ENCODE measurements at places on chromosomes 1 and 21. TPM values are rescaled to one million over a fixed set of nuclear protein-coding genes. Genes with fewer than 3 reads are reported as not detected.

The PTGER3 gene
- total RNA-seq: 1.9 TPM

The DIRAS3 gene
- total RNA-seq: 1.1 TPM

The IFI6 gene
- 211 TPM for total RNA-seq

The NBPF4 gene
- total RNA-seq: not detected

The UBIAD1 gene
- 10.5 TPM for total RNA-seq

The FCRL2 gene
- 1.3 TPM for total RNA-seq

The UTS2 gene
- not detected for total RNA-seq

The OR6K3 gene
- total RNA-seq: 2.2 TPM

- DNase-seq: no peak
Observed at GRCh38 chr1:93537924-93538323, 90.0 kb downstream of the FNBP1L start.

DNA sequence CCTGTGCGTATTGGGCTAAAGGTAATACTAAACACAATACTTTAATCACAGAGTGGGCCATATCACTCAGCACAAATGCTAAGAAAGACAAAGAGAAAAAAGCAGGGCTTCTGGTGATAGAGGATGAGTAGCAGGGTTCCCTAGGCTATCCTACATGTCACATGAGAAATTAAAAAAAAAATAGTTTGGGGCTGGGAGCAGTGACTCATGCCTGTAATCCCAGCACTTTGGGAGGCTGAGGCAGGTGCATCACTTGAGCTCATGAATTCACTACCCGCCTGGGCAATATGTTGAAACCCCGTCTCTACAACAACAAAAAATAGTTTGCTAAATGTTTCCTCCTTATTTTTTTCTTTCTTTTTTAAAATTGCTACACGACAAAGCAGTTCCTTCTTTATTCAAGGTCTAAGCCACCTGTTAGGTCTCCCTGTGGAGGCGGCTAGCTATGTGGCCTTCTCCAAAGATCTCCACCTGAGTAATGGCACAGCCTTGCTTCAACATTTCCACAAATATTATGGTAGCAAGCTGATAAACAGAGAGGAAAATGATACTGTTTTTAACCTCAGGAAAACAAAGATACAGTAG, 1.5 kb downstream of the ENSA start:
- DNase-seq: no peak

- DNase-seq: no peak
Observed at GRCh38 chr1:8347635-8348034, 29.7 kb downstream of the SLC45A1 start.

DNA sequence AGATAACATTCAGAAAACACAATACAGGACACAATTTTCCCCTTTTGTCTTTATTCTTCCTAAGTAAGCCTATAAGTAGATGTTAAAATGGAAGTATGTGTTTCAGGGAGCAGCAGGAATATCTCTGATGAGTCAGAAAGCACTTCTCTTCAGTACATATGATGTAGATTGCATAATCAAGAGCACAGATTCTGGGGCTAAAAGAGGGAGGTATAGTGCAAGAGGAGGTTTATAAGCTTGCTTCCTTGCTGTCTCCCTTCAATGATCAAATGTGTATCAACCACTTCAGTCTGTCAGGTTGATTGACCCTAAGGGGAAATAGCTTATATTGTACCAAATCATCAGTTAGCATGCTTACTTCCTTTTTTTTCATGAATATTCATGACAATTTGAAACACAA, 822.8 kb downstream of the BRINP3 start:
- DNase-seq: no peak

GRCh38 chr1:217133958-217134856, 411.0 kb upstream of the ESRRG start:
- no peak for DNase-seq

- no peak for DNase-seq
Observed at GRCh38 chr1:66367369-66367768, 166.6 kb upstream of the SGIP1 start.

GRCh38 chr1:29123053-29123886, 433 bp downstream of the TMEM200B start:
- no peak for DNase-seq

DNA sequence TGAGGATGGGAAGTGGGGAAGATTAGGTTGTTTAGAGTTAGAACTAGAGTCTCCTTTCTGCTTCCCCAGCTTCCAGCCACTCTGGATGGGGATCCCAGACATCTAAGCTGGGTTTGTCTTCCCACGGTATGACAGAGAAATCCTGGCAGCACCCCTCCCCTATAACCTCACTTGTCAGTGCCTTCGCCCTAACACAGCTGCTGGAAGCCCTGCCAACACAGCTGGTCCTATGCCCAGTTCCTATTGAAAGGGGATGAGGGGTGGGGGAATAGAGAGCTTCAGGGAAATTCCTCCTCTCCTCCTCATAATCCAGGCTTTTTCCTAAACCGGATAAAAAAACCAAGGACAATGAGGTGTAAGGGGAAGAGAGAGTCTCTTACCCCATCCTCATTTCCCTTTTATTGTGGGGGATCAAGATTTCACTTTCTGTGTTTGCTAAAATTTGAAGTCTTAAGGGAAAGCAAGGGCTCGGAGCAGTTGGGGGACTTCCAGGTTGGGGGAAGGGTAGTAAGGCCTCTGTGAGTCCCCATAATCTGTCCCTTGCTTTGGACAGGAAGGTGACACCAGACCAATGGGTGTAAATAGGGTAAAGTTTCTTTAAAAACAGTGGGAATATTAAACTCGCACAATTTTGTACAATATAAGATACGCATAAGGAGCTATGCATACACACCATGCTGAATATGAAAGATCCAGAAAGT, 590 bp downstream of the TMOD4 start:
- DNase-seq: no peak

- no peak for DNase-seq
Observed at GRCh38 chr1:2906620-2907019, 105.1 kb upstream of the TTC34 start.

DNA sequence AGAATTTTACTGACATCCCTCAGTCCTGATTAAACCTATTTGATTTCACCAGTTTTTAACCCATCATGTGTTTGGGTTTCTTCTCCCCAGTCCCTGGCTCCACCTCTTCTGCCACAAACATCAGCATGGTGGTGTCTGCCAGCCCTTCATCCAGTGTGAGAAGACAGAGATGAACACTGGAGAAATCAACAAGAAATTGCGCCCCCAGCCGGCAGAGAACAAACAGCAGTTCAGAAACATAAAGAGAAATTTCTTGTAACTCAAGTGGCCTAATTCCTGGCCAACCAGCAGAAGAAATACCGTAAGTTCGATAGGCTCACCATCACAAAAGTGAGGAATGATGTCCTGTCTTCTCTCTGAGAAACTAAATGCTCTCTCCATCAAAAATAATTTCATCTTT, 18.3 kb downstream of the S100A11 start:
- peak; percentile 52 for DNase-seq

DNA sequence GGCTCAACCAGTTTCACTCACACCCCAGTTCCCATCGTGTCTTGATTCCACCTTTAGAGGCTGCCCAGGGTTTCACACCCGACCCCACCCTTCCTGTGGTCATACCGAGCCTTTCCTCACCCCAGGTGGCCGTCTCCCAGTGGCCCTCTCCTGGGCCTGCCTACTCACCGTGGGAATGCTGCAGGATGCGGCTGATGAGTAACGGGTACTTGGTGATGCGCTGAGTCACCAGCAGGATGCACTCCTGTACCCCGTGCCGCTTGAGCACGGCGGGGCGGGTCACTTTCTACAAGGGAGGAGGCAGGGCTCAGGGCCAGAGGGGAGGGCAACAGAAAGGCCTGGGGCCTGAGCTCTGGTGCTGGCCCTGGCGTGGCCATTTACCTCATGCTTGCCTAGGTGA, 16.4 kb downstream of the ARHGEF2 start:
- no peak for DNase-seq

DNA sequence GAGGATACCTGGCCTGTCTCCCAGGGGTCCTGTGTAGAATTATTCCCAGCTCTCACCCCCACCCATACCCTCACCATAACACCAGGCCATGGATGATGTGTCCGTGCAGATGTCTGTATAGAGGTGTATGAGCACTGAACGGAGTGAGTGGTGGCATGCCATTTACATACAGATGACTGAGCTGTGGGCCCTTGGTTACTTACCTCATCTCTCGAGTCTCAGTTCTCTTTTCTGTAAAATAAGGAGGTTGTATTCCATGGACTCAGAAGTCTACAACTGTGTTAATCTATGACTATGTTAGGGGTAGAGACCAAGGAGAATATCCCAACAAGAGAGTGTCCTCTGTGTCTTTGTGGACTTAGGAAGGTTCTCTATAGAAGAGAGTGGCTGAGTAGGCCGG, 65.6 kb upstream of the CD1D start:
- no peak for DNase-seq

GRCh38 chr1:185929776-185930175, 195.6 kb downstream of the HMCN1 start:
- DNase-seq: no peak

DNA sequence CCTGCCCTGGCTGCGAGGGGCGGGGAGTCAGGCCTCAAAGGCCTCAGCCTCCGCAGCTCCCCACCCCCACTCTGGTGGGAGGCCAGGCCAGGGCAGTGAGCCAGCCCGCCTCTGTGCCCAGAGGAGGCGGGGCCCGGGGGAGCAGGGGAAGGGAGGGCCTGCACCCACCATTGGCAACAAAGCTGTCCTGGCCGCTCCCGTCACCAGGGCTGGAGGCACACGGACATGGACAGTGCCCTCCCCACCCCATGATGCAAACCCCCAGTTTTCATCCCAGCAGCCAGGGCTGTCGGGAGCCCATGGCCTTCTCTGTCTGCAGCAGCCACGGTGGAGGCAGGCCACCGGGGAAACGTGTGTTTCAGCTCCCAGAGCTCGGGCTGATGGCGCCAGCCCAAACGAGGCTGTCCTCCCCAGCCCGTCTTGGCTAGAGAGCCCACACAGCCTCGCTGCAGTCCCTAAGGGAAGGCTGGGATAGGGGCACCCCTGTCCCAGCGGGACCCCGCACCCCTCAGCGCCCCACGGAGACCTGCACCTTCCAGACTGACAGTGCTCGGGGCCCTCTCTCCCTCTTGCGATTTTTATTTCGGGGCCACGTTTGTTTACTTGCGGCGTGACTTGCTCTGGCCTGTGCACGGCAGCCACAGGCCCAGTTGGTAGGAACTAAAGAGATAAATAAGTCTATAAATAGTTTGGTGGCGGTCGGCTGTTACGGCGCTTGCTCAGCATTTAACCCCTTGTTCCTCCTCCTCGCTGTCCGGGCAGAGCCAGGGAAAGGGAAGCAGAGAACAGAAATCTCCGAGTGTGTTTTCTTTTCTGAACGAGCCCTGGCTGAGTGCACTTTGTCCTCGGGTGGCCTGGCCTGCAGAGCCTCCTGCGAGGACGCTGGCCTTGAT, 101.8 kb downstream of the PRDM16 start:
- DNase-seq: peak; percentile 79

DNA sequence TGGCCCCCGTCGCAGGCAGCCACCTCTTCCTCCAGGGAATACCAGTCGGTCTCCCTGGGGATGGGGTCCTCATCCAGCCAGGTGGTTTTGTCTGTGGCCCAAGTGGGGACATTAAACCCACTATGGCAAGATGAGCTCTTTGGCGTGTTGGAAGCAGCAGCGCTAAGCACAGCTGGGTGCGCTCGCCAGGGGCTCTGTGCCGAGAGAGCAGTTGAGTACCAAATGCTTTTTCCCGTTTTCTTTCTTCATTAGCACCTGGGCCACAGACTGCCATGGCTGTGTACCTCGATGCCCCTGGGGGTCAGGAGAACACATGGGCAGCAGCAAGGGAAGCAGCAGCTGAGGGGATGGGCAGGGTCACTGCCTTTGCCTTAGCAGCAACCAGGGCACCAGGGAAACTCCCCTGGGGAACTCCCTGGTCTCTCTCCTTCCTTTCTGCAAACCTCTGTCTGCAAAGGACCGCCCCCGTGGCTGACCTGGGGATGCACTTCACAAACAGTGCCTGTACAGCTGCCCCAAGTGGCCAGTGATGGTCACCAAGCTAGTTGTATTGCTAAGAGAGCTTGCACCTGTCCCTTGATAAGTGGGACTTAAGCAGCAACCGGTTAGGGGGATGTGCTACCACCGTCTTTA, 31.1 kb downstream of the EDARADD start:
- DNase-seq: no peak

GRCh38 chr1:180923021-180923841, 10.5 kb downstream of the KIAA1614 start:
- no peak for DNase-seq

DNA sequence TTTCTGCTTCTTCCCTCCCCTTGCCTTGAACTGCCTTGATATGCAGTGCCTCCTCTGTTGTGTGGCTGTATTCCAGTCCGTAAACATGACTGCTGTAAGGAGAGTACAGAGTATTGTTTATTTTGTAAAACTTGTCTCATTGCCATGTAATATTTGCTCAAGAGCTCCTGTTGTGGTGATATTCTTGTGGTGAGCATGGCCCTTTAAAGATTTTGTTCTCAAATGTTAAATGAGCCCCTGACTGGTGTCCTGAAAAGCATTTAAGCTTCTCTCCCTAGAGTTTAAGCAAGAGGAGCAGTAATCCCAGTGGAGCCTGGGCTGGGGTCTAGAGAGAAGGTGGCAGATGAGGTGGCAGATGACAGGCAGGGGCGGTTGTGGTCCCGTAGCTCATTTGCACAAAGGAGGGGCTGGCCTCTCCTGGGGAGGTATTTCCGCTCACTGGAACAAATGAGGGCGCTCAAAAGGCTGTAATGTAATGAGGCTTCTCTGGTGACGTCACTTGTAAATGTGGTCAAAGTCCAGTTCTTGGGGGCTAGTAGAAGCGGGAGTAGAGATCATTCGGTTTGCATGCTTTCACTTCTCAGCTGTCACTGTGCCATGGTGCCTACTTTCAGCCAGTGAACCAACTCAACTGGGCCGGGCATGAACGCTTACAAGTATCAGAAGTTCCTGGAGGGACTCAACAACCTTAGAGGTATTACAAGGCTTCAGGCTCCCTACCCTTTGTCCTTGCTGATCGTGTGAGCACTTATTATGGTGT, 46.0 kb upstream of the MACF1 start:
- DNase-seq: peak; percentile 56

GRCh38 chr1:32208891-32209328, at the start of gene DCDC2B:
Gene DCDC2B (plus strand): TSS chr1:32209089. CDS start chr1:32209094, 5 bp downstream.
- peak; percentile 64 for DNase-seq

- DNase-seq: no peak
Observed at GRCh38 chr1:230824919-230825721, 43.2 kb downstream of the C1orf198 start.

GRCh38 chr1:182568647-182569284, 20.3 kb downstream of the RNASEL start:
- no peak for DNase-seq

DNA sequence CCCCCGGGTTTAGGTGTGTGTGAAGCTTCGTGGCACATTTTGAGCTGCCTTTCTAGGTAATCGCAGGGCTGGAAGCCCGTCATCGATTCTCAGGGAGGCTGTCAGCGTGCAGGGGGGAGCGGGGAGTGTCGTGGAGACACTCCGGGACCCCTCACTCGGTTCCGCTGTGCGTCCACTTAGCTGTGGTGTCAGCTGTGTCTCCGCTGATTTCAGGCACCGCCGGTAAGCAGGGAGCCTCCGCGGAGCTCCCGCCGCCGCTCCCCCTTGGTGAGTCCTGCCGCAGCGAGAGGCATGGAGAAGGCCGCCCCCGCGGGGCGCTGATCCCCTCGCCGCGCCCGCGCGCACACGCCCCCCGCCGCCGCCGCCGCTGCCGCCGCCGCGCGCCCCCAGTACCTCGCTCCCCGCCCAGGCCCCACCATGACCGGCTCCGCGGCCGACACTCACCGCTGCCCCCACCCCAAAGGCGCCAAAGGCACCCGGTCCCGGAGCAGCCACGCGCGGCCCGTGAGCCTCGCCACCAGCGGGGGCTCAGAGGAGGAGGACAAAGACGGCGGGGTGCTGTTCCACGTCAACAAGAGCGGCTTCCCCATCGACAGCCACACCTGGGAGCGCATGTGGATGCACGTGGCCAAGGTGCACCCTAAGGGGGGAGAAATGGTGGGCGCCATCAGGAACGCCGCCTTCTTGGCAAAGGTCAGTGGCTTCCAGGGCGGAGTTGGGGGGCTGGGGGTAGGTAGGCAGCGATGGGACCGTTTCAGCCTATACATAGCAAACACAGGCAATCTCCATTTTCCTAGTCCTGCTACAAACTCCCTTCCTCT, 995 bp downstream of the VASH2 start:
- no peak for DNase-seq
